ENCODE measurements at places on chromosomes 2 and 18.

DNA sequence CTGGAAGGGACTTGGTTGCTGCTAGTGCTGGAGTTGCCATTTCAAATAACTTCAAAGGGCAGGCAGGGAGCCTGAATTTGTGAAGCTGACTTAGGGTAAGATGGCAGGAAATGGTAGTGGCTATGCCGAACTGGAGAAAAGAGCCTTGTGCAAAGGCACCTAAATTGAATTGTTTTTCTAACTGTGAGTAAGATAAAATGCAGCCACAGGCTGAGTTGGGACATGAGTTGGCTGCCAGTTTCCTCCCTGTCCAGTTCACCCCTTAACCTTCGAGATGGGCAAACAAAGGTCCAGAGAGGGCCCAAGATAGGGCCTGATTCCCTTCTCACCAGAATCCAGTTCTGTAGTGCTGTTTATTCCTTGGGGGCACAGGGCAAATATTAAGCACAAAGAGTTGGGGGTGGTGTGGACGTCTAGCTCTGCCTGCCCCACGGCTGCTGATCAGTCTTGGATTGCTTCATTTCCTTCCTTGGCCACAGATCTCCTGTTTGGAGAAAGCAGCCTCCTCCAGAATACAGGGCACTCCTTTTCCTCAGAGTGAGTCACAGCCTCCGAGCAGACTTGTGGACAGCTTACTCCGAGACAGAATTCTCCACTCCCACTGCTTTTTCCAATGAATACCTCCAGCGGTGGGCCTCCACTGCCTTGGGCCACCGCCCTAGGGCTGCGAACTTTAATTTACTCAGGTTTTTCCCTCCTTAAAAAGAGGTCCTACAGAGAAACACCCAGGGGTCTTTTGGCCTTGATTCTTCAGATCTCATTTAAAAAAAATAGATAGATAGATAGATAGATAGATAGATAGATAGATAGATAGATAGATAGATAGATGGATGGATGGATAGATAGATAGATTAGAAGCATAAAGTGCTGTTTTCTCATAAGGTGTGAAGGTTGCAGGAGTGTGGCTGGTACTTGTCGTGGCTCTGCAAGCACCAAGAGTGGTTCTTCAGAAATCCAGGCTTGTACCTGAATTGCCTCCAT, 18.4 kb upstream of the SLC20A1 start:
- peak; percentile 95 for DNase-seq

GRCh38 chr18:31554776-31555175, 36.9 kb upstream of the TTR start:
- no peak for DNase-seq

DNA sequence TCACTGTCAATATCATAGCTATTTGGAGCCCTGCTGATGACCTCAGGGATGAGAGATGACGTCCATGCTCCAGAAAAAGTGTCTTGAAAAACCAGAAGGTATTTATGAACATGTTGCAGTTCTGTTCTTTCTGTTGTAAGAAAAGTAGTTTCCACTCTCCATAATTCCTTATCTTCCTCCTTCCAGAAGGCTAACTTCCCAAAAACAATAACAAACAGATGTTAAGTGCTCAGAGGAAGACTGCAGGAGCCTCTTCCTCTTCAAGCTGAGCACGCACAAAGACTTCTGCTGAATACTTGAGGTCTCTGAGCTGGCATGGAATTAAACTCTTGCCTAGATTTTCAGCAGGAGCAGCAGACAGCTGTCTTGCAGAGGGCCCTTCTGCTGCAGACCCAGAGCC, 434.5 kb upstream of the KLHL29 start:
- DNase-seq, result no peak

- DNase-seq, result no peak
Observed at GRCh38 chr2:172273910-172274571, 153.3 kb upstream of the ITGA6 start.

- no peak for DNase-seq
Observed at GRCh38 chr2:95266781-95267430, 7.3 kb upstream of the PROM2 start.

GRCh38 chr2:206670531-206671319, 28.4 kb downstream of the FAM237A start:
- DNase-seq, result no peak

DNA sequence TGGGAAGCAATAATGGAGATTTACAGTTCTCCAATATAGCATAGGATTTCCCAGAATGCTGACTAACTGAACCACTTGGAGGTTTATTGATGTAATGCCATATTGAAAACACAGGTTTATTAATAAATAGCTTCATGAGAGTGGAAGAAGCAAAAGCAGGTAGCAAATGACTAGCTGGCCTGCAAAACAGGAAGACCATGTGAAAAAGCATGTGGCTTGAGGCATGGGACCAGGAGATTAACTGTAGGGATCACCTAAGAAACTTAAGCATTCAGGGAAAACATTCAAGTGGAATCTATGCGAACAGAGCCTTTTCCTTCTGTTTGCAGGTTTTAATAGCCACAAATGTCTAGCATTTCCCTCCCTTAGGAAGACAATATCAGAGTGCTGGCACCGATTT, 679.7 kb downstream of the ZEB2 start:
- no peak for DNase-seq

DNA sequence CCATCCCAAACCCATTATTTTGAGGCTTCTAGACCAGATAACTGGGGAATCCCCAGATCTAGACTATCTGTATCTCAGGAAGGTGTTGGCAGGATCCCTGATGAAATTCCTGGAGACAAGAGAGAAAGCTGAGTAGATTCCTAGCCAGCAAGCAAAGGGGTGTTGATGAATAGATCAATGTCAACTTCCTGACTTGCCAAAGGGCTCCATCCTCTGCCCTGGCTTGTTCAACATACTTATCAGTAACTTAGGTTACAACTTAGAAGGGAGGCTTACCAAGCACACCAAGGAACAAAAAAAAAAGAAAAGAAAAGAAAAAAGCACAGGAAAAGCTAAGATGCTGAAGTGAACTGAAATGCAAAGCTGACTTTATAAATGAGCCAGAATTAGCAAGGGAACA, 53.3 kb downstream of the TNS1 start:
- DNase-seq, result no peak

- no peak for DNase-seq
Observed at GRCh38 chr18:55106466-55106865, 147.2 kb upstream of the CCDC68 start.

GRCh38 chr2:63581298-63581961, 6.8 kb downstream of the WDPCP start:
- DNase-seq, result peak; percentile 22

DNA sequence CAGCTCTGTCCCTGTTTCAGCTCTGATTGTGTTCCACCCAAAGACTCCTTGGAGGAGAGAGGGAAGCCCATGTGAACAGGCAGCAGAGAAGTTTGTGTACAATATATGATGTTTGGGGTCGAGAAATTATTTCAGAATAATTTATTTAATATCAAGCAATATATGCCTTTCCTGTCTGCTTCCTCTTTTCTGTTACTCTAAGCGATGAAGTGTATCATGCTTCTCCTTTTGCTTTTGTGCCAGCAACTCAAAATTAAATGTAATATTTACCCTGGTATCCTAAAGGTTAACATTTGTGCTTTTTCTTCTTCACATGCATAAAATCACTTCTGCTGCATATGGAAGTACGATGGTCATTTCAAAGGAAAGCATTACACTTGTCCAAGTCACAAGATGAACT, 2.4 kb upstream of the NTSR2 start:
- no peak for DNase-seq

DNA sequence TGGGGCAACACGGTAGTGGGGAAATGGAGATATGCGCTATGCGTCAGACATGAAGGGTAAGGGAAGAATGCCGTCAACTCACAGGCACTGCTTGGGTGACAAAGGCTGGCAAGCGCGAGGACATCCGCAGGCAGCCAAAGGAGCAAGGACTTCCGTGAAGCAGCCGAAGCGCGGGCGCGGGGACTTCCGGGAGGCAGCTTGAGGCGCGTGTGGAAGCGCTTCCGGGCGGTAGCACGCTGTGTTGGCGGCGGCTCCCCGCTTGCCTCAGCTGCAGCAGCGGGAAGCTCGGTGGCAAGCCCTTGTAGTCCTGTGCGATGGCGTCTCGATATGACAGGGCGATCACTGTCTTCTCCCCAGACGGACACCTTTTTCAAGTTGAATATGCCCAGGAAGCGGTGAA, at the start of gene PSMA8:
TSS of gene PSMA8 (plus strand) at position 218 of the 400 bp plus-strand sequence. CDS start at position 315, 97 bp downstream.
- no peak for DNase-seq

GRCh38 chr2:164754157-164755093, 87.2 kb downstream of the COBLL1 start:
- DNase-seq, result no peak

GRCh38 chr2:171652416-171652785, 34.9 kb upstream of the DYNC1I2 start:
- DNase-seq, result peak; percentile 57

GRCh38 chr2:64860936-64861335, 128.3 kb upstream of the SLC1A4 start:
- DNase-seq, result no peak

DNA sequence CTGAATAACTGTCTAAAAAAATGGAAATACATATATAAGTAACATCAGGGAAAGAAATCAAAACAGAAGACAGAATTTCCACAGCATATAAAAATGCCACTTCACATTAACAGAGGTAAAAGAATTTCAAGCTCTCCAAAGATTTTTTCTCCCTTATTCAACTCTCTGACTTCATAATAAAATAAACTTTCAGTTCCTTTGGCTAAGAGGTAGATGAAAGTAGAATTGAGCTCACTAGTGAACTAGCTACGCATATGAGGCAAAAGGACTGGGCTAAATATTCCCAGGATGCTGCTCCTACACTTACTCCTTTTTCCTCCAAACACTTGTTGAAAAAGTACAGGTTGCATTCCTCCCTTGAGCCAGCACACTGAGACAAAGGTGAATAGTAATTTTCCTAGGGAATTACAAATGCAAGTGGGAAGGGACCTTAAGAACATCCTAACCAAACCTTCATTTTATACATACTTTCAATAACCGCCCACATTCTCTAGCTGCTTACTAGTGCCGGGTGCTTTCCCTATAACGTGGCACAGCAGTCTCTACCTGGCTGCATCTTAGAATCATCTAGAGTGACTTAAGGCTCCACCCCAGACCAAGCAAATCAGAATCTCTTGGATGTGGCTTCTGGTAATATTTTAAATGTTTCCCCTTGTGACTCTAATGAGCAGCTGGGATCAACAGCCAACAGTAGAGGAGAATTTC, 136.6 kb downstream of the MTCL1 start:
- DNase-seq, result no peak

- no peak for DNase-seq
Observed at GRCh38 chr2:23953625-23954024, 13.4 kb downstream of the UBXN2A start.

- no peak for DNase-seq
Observed at GRCh38 chr2:223772363-223772762, 65.0 kb downstream of the AP1S3 start.

DNA sequence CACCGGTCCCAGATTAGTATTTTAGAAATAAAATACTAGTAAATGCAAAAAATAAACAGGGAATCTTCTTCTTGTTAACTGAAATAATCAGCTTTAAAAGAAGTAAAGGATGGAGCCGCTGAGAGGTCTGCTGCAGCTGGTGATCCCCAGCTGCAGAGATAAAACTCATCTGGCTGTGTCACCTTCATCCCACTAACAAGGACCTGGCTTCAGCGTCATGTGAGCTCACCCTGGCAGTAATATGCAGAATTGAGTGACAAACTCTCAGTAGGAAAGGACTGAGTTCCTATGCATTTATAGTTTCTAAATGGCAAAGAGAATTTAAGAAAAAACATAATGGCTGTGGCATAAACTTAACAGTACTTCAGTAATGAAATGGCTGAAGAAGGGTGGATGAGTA, 27.3 kb downstream of the VPS4B start:
- DNase-seq, result no peak

DNA sequence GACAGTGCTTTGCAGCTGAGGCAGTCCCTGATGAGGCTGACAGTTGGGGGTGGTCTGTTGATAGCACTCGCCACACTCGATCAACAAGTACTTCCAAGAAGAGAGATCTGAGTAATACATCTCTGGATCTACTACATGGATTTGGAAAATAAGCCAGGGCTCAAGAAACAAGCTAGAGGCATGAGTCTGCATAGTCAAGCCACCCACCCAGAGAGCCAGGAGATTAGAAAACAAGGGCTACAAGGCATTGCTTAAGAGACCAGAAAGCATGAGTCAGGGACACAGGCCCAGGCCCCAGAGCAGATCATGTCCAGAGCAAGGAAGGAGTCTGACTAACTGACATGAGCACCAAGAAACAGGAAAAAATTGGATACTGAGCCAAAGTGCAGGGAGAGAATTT, 196.9 kb upstream of the CWC22 start:
- peak; percentile 17 for DNase-seq

- no peak for DNase-seq
Observed at GRCh38 chr18:39007031-39007902, 1441.7 kb upstream of the CELF4 start.

DNA sequence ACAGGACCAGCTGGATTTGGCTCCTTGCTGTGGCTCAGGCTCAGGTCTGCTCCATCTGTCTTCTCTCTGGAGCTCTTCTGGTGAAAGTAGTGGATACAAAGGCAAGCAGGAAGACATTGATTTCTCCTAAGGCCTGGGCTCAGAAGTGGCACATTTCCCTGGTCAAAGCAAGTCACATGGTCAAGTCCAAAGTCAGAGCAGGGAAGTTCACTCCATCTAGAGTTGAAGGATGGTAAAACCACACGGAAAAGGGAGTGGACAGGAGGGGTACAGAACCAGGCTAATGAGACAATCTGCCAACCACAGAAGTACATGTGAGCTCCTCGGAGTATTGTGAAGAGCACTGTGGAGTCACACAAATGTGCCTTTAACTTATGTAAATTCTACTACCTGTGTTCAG, 66.1 kb downstream of the MARCO start:
- DNase-seq, result no peak

GRCh38 chr2:42492691-42493467, 903 bp downstream of the KCNG3 start:
- no peak for DNase-seq

GRCh38 chr18:79530821-79531220, 135.1 kb downstream of the NFATC1 start:
- DNase-seq, result no peak

- peak; percentile 72 for DNase-seq
Observed at GRCh38 chr2:160227293-160227915, 27.3 kb upstream of the ITGB6 start.

- DNase-seq, result no peak
Observed at GRCh38 chr2:72131916-72132841, 15.5 kb downstream of the CYP26B1 start.

- DNase-seq, result no peak
Observed at GRCh38 chr18:21364471-21364870, 122.4 kb downstream of the GREB1L start.

DNA sequence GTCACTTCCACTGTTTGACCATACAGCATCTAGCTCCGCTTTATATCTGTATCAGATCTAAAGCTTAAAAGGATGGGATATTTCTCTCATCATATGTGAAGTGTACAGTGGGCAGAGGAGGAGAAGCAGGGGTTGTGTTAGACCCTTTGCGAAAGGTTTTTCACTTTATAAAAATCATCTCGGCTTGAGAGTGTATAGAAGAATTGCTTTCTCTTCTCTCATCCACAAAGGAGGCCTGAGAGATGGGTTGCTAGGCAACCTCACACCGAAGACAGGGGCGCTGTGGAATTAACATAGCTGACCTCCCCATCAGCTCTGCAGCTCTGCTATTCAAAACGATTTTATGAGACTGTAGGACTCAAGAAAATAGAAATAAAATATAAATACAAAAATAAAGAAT, 70.2 kb upstream of the GALNT3 start:
- DNase-seq, result no peak

- no peak for DNase-seq
Observed at GRCh38 chr2:159139216-159139933, 147.1 kb downstream of the WDSUB1 start.

- no peak for DNase-seq
Observed at GRCh38 chr2:240797914-240798313, 22.1 kb downstream of the KIF1A start.
